ENCODE measurements at places on chromosomes 2 and 18.
A peak's percentile ranks its signal among the peaks of the same experiment; 100 is the strongest.

DNA sequence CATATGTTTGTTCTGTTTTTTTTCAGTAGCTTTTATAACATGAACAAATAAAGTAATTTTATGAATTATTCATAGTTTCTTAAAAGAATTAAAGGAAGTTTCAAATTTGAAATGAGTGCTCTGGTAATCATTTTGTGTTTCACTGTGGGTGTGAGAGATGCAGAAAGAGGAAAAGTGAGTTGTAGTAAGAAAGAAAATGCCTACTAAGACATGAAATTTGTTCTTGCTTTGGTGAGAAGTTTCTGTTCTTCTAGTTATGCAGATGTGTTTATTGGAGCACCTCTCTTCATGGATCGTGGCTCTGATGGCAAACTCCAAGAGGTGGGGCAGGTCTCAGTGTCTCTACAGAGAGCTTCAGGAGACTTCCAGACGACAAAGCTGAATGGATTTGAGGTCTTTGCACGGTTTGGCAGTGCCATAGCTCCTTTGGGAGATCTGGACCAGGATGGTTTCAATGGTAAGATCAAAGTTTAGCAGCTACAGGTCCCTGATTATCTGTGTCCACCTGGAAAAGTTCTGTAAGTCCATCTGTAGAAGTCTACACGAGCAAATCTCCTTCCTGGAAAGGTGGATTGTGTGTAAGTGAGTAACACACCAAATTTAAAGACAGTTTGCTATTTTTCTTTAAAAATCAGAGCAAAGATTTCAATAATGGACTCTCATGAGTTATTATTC, 51.4 kb downstream of the ITGAV start:
- DNase-seq = no peak

DNA sequence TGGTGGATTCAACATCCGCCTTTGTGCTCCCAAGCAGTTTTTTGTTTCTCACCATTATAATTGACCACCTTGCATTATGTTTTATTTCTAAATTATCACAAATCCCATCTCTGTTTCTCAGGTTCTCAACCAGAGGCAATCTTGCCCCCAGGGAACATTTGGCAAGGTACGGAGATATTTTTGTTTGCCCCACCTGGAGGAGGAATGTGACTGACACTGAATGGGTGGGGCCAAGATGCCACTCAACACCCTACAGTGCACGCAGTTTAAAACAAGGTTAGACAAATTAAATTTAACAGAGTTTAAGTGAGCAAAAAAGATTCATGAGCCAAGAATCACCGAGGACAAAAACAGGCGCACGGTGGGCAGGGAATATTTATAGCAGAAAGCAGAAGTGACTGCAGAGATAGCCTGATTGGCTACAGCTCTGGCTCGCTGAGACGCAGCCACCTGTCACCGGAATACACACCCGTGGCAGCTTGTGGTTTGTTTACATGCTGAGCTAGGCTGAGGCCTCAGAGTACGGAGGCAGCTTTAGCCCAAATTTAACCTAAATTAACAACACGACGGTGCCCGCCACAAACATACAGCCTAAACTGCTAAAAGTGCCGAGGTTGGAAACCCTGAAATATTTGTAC, 150.0 kb upstream of the ALKAL2 start:
- peak; percentile 16 for DNase-seq

- no peak for DNase-seq
Measured at GRCh38 chr2:8594731-8595427, 87.0 kb upstream of the ID2 start.

- no peak for DNase-seq
Measured at GRCh38 chr2:46015671-46016070, 281.5 kb upstream of the EPAS1 start.

- DNase-seq = peak; percentile 21
Measured at GRCh38 chr18:51211552-51211951, 14.1 kb upstream of the MEX3C start.

- no peak for DNase-seq
Measured at GRCh38 chr2:222315443-222316121, 16.8 kb upstream of the PAX3 start.

- no peak for DNase-seq
Measured at GRCh38 chr2:5701266-5701665, 9.1 kb downstream of the SOX11 start.

DNA sequence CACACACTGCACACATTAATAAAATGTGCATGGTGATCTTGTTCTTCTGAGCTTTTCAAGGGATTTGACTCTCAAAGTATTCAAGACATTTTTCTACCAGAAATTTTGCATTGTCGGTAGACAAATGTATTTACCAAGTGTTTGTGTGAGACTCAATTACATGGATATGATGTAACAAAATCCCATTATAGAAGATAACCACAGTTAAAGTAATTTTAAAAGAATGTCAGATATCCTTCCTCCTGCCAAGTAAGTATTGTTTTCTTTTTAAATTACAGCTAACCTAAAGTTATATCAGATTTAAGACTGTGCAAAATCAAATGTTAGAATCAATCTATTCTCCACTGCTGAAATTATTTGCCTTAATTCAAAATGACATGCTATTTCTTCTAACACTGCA, 1344.5 kb upstream of the CHAC2 start:
- DNase-seq = no peak

GRCh38 chr2:124586835-124587234, 561.7 kb downstream of the CNTNAP5 start:
- DNase-seq = no peak

- DNase-seq = no peak
Measured at GRCh38 chr18:50573679-50574078, 13.8 kb downstream of the MAPK4 start.

GRCh38 chr2:130337735-130338325, 4.9 kb upstream of the IMP4 start:
- no peak for DNase-seq

- DNase-seq = no peak
Measured at GRCh38 chr18:42078711-42079110, 123.7 kb downstream of the PIK3C3 start.

DNA sequence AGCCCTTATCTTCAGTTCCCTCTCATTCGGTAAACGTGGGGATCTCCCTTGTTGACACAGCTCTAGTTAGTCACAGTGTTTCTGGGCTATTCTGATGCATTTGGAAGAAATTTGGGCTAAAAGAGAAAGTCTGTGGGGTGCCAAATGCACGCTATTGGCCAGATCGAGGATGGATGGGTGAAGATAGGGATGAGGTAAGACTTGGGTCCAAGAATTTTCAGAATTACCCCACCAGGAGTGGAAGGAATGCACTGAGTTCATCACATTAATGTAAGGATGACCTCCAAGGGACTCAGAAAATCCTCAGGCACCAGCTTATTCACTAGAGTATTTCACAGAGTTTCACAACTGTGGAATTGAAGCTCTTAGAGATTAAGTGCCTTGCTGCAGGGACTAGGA, 49.3 kb downstream of the NRP2 start:
- DNase-seq = no peak

- DNase-seq = no peak
Measured at GRCh38 chr2:77521931-77522470, at the start of gene LRRTM4. Gene LRRTM4 (minus strand): TSS chr2:77522376.

DNA sequence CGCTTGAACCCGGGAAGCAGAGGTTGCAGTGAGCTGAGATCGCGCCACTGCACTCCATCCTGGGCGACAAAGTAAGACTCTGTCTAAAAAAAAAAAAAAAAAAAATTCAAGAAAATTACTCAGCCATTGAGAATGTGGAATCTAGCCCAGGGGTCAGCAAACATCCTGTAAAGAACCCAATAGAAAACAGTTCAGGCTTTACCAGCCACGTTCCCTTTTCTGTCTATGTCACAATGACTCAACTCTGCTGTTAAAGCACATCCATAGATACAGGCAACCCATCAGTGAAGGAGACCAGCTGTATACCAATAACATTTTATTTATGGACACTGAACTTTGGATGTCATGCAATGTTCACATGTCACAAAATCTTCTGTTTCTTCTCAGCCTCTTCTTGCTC, 435.6 kb upstream of the GYPC start:
- DNase-seq = no peak

GRCh38 chr2:191927319-191927867, 80.5 kb upstream of the CAVIN2 start:
- DNase-seq = no peak

DNA sequence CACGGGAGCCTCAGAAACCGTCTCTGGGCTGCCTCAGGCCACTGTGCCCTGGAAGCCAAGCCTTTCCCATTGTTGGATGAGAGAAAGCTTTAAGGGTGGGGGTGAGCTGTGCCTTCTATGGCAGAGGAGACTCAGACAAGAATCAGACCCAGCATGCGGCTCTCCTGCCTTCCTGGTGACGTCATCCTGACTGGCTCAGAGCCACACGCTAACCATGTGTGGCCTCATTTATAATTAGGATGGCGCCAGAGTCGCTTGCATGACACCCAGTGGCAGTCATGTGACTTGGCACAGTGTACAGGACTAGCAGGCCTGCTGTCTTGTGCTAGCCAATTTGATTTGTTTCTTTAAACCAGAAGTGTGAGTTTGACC, 99.1 kb downstream of the SH3BP4 start:
- no peak for DNase-seq

- no peak for DNase-seq
Measured at GRCh38 chr2:181076658-181077057, 96.3 kb downstream of the UBE2E3 start.

DNA sequence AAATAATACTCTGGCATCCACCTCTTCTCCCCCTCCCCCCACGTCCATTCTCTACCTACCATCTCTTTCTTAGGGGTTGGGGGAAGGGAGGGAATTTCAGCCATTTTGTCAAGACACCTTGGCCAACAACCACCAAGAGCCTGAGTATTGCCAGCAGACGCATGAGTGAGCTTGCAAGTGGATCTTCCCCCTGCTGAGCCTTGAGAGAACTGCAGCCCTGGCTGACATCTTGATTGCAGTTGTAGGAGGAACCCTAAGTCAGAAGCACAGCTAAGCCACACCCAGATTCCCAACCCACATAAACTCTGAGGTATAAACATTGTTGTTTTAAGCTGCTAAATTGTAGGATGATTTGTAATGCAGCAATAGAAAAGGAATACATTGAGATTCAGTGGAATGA, 165.6 kb downstream of the TMEFF2 start:
- DNase-seq = no peak

DNA sequence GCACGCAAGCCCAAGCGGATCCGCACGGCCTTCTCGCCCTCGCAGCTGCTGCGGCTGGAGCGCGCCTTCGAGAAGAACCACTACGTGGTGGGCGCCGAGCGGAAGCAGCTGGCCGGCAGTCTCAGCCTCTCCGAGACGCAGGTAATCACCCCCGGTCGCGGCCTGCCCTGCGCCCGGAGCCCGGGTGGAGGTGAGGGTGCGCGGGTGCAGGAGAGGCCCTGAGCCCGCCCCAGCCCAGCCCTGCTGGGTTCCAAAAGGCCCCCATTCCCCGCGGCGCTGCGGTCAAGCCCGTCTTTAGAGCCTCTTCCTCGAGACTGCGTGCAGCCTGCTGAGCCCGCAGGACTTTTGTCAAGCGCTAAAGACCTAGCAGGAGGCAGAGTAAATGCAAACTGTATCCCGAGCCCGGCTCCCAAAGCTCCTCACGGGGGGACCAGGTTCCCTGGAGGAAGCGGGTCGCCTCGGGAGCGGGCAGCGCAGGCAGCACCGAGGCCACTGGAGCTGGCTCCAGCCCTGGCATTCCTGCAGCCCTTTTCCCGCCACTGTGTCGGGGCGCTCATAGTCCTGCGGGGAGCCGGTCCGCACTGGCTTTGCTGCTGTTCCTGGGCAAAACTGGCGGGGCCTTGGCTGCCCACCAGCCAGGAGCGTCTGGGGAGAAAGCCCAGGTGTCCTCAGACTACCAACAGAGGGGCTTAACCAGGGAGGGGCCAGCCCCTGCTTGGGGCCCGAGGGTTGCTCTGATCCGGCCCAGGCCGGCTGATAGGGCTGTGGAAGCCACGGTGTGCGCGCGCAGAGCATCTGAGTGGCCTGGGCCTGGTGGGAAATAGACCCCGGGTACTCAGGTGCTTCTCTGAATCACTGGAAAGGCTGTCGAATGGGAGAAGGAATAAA, 7.3 kb downstream of the EMX1 start:
- DNase-seq = no peak

DNA sequence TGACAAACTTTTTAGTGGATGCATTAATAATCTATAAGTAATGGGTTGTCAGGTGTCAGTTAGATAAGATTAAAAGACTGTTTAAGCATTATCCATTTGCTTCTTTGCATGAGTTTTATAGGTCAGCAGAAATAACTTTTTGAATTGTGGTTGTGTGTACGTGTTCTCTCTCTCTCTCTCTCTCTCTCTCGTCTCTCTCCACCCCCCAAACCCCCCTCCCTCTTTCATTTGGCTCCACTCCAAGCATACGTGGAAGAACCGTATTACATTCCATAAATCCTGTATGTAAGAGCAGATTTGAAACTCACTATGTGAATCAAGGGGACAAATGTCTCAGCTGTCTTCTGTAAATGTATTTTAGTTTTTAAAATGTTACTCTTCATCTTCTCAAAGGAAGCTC, 120.2 kb downstream of the MEIS1 start:
- DNase-seq = no peak

DNA sequence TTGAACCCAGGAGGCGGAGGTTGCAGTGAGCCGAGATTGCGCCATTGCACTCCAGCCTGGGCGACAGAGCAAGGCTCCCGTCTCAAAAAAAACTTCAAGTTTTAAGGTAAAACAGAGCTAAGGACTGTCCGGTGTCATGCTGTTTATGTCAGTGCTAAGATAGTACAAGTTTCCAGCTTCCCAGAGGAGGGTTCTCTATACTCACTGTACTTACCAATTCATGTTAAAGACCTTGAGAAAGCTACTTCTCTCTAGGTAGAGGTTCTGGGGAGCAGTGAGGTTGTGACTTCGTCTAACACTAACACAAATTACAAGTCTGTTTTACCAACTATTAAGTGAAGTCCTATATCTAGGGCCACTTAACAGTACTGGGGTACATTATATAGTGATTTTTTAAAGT, 18.8 kb downstream of the METTL21A start:
- DNase-seq = no peak

- DNase-seq = no peak
Measured at GRCh38 chr2:97742381-97742847, 29.0 kb downstream of the ZAP70 start.

DNA sequence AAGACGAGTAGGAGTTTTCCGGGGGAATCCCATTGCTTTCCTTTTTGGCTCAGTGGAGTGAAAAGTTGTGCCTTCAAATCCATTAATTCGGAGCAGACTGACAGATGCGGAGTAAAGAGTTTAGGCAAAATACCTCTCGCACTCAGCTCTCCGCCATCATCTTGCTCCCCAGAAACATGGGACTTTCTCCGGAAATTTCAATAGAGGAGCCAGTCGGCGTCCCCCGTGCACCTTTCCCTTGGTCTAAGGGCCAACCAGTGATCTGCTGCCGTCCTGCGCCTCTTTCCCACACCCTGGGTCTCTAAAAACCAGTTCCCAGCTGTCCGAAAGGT, 318 bp downstream of the TYW5 start:
- no peak for DNase-seq

GRCh38 chr2:60898567-60898966, 17.2 kb downstream of the REL start:
- no peak for DNase-seq

DNA sequence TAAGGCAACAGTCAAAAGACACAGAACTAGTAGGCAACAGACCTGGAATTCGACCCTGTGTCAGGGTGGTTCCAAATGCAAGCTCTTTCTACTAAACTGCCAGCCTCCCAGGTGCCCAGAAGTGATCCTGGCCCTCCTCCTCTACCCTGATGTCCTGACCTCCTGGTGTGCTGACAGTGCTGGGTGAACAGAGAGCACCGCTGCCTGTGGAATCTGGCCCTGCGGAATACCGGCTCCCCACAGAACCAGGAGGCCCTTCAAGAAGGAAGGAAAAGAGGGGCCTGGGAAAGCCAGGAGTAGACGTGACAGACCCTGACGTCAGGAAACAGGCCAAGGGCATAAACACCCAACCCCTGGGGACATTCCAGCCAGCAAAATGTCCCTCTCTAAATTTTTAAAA, 120.3 kb downstream of the NOL10 start:
- DNase-seq = no peak

- peak; percentile 40 for DNase-seq
Measured at GRCh38 chr2:113240915-113241911, 37.5 kb downstream of the PAX8 start.

Measured in stimulated activated CD4-positive, alpha-beta T cell treated with anti-CD3 and anti-CD28 coated beads, Interleukin-2, amount 100 ng/mL, for 48 hours (primary cell).